ENCODE measurements at places on chromosomes 3 and 15.

DNA sequence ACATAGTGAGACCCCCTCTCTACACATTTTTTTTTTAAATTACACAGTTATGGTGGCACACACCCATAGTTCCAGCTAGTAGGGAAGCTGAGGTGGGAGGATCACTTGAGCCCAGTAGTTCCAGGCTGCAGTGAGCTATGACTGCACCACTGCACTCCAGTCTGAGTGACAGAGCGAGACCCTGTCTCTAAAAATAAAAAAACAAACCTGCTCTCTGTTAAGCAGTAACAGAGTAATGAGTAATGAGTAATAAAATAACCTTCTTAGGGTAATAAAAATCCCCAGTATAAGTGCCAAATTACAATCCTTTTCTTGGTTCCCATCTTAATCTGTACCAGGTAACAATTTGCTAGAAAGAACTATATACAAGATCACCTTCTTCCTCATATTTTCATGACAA, 65.9 kb upstream of the PLXND1 start:
- no peak for DNase-seq

- DNase-seq = no peak
Observed at GRCh38 chr3:133466531-133467386, 66.9 kb downstream of the BFSP2 start.

- no peak for DNase-seq
Observed at GRCh38 chr3:186886202-186886981, 43.9 kb downstream of the ADIPOQ start.

GRCh38 chr3:94173673-94174434, 111.0 kb downstream of the NSUN3 start:
- DNase-seq = no peak

GRCh38 chr3:17307887-17308286, 423.1 kb downstream of the PLCL2 start:
- DNase-seq = no peak

GRCh38 chr3:14505001-14505802, 34.9 kb downstream of the GRIP2 start:
- no peak for DNase-seq

DNA sequence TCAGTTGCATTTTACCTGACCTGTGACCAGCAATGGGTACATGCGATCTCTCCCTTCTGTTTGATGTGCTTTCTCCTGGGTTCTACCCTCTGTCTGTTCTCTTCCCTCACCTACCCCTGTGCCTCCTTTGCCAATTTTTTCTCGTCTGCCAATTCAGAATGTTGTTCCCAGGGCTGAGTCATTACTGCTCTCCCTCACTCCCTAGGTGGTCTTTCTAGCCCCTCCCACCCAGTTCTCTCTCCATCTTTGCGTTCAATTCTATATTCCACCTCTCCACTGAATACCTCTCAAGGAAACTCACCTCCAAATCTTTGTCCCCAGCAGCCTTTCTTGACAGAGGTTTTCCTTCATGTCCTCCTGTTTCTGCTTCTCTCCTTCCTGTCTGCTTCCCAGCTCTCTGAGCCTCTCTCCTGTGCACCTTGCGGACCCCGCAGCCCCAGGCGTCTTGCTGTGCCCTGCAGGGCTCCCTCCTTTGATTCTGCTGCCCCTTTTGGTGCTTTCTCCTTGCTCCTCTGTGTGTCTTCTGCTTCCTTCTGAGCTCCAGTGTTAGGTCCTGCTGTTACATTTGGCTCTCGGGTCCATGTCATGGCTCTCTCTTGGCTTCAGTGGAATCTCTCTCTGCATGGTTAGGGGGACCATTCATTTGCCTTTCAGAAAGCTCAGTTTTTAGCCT, 398.2 kb upstream of the TPM1 start:
- no peak for DNase-seq

DNA sequence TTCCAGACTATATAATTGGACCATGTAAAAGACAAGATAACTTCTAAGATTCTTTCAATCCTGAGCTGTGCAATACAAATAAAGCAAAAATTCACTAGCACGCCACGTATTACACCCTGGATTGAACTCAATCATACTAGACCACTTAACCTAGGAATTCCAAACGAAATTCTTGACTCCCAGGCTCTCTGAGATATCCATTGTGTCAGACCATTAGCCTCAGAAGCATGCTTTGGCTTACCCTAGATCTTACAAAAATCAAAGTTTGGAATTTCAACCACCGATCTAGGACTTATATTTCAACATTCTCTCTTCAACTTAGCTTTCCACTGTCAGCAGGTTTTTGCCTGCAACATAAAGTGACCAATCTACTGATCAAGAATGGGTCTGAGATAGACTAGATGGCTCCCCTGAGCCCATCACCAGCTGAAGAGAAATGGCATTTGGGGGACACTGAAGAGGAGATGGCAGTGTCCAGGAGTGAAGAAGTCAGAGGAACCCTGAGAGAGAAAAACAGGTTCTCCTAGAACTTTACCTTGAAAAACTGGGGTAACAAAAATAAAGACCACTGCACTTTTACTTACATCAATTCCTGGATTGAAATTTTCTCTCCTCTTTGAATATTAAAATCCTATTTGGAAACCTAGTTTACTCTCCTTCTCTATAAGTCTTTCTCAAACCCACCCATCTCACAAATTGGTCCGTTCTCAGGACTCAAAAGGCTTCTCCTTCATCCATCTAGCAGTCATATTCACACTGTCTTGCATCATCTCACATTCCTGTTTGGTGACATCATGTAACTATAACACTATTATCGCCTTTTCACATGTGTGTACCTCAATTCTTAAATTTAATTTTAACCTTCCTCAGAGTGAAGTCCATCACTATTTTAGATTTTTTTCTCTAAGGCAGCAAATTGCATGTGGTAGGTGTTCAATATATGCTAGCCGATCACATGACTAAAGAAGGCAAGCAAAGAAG, 18.5 kb downstream of the CPNE4 start:
- DNase-seq = no peak
